ENCODE measurements at places on chromosomes 6 and 20. TPM values are rescaled to one million over a fixed set of nuclear protein-coding genes. Genes with fewer than 3 reads are reported as not detected.

DNA sequence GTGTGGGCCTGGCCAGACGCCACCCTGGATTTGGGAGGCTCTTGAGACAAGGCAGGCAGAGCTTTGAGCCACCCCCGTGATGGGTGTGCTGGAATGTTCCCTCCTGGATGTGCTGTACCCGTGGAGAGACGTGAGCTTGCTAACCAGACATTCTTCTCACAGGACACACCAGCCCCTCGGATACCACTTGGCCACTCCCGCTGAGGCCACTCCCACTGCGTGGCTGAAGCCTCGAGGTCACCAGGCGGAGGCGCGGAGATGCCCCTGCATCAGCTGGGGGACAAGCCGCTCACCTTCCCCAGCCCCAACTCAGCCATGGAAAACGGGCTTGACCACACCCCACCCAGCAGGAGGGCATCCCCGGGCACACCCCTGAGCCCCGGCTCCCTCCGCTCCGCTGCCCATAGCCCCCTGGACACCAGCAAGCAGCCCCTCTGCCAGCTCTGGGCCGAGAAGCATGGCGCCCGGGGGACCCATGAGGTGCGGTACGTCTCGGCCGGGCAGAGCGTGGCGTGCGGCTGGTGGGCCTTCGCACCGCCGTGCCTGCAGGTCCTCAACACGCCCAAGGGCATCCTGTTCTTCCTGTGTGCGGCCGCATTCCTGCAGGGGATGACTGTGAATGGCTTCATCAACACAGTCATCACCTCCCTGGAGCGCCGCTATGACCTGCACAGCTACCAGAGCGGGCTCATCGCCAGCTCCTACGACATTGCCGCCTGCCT is 14.1 kb downstream of the SLCO4A1 start:
- no peaks in the 10 kb centered on the region for H3K27me3 ChIP-seq
- peaks cover 30% of the 10 kb centered on the region for H3K36me3 ChIP-seq
- peaks cover 24% of the 10 kb centered on the region for H3K4me1 ChIP-seq
- H3K27ac ChIP-seq, result no peak overlapping the region

The CST4 gene
- not detected for total RNA-seq

The MDFI gene
- total RNA-seq, result 23.9 TPM

DNA sequence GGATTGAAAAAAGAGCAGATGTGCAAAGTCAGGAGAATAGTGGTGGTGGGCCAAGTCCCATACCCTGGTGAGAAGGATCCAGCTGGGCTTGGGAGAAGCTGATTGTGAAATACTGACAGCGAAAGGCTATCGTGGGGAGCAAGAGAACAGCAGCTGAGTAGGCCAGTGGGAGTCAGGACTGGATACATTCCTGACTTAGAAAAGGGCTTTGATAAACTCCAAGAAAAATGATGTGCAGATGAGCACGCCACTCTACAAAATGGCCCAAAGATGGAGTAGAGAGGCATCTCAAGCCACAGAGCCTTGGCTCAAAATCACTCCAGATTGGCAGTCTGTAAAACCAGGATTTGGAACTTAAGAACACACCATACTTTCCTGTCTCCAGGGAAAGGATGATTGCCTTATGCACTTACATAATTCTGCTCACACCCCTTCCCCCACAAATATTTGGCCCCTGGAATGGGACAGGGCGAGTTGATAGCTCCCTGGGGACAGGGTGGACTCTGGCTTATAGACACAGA is 578.7 kb downstream of the MAFB start:
- H3K4me3 ChIP-seq, result no peak overlapping the region
- H3K27me3 ChIP-seq, result no peaks in the 10 kb centered on the region
- no peak overlapping the region for H3K27ac ChIP-seq
- H3K4me1 ChIP-seq, result no peaks in the 10 kb centered on the region
- DNase-seq, result no peak

The TNFRSF6B gene
- total RNA-seq, result not detected

- peaks cover 10% of the 10 kb centered on the region for H3K4me1 ChIP-seq
- H3K4me3 ChIP-seq, result no peak within 1 kb of the TSS
- H3K36me3 ChIP-seq, result no peaks in the 10 kb centered on the region
- no peaks in the 10 kb centered on the region for H3K27me3 ChIP-seq
Measured at GRCh38 chr6:41053041-41053440, at the start of gene APOBEC2. Gene APOBEC2 (plus strand): TSS chr6:41053202. CDS start chr6:41053348, 146 bp downstream.

- no peak for DNase-seq
- no peaks in the 10 kb centered on the region for H3K36me3 ChIP-seq
- no peak overlapping the region for H3K4me3 ChIP-seq
- peaks cover 20% of the 10 kb centered on the region for H3K4me1 ChIP-seq
- H3K27me3 ChIP-seq, result peaks cover 69% of the 10 kb centered on the region
Measured at GRCh38 chr20:59123678-59124255, 39.9 kb upstream of the ZNF831 start.

DNA sequence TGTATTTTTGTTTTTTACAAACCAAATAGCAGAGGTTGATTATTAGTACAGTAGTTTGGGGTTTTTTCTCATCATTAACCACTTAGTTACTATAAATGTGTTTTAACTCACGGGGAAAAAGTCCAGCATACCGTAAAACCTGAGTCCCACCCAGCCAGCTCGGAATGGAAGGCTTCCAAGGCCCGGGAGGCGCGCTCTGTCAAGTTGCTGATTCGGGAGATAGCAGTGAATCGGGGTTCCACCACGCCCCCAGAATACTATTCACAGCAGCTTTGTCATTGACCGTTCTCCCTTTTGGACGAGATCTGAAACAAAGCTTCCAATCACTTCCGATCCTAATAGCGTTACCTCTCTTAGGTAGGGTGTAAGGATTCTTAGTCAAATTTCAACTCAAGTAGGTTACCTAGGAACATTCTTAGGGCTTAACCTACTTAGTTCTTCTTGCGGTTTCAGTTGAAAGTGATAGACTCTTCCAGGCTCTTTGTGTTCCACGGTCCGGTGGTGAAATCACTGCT is 232.8 kb upstream of the QKI start:
- H3K36me3 ChIP-seq, result peaks cover 5% of the 10 kb centered on the region
- H3K27me3 ChIP-seq, result no peaks in the 10 kb centered on the region
- DNase-seq, result no peak
- no peak overlapping the region for H3K4me3 ChIP-seq
- H3K4me1 ChIP-seq, result peaks cover 23% of the 10 kb centered on the region
- H3K27ac ChIP-seq, result peak overlapping the region; percentile 97

The TOX2 gene
- not detected for total RNA-seq

The BPIFA1 gene
- not detected for total RNA-seq

- peaks cover 35% of the 10 kb centered on the region for H3K4me1 ChIP-seq
- no peak for DNase-seq
- H3K27ac ChIP-seq, result no peak overlapping the region
- H3K4me3 ChIP-seq, result peak overlapping the region; percentile 53
Measured at GRCh38 chr6:46849361-46849690, 56.1 kb downstream of the MEP1A start.

The ADGRB3 gene
- total RNA-seq, result 0.09 TPM

The VSX1 gene
- not detected for total RNA-seq

The SLC13A3 gene
- not detected for total RNA-seq

- H3K4me1 ChIP-seq, result no peaks in the 10 kb centered on the region
- no peak for DNase-seq
- no peaks in the 10 kb centered on the region for H3K36me3 ChIP-seq
- H3K4me3 ChIP-seq, result no peak overlapping the region
Measured at GRCh38 chr20:60787276-60787675, 464.8 kb upstream of the CDH4 start.

The HDGFL1 gene
- total RNA-seq, result not detected

The CFB gene
- total RNA-seq, result 1,205 TPM

The VTA1 gene
- total RNA-seq, result 35.5 TPM

DNA sequence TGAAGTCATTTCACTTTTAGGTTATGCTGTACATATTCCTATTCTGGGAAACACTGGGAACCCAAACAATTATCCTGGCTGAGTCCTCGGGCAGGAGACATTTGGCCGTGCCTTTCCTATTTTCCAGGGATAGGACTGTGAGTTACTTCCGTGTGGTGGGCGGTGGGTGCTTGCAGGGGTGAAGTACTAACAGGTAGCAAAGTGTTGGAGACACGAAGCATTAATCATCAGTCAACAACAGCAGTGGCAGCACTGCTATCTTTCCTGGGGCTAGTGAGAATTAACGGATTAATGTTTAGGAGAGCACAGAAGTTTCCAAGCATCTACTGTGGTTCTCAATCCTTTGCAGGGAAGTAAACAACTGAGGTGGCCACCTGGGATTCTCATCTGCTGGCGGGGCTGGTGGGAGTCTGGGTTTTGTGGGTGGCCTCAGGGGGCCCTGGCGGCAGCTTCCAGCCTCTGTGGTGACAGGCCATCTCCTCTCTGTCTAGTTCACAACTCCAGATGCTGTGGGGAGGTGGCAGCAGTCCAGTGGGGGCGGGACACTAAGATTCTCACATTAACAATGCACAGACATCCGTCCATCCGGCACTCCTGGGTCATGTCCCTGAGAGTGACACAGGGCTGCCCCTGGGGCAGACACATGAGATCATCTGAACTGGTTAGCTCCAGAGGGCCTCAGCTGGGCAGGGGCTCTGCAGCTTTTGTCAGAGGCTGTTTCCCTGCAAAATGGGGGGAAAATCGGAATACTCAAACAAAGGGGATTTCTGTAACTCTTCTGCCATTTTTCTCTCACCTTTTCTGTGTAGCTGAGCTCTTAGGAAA is 90.9 kb downstream of the GJA10 start:
- peak; percentile 13 for DNase-seq
- H3K36me3 ChIP-seq, result no peaks in the 10 kb centered on the region
- no peak overlapping the region for H3K27ac ChIP-seq
- no peak overlapping the region for H3K4me3 ChIP-seq
- peaks cover 32% of the 10 kb centered on the region for H3K4me1 ChIP-seq
- no peaks in the 10 kb centered on the region for H3K27me3 ChIP-seq

The ARMH2 gene
- total RNA-seq, result not detected

The LY6G5C gene
- total RNA-seq, result 5.4 TPM

GRCh38 chr20:23282546-23282945 is 68.0 kb upstream of the NXT1 start:
- no peak overlapping the region for H3K4me3 ChIP-seq
- no peaks in the 10 kb centered on the region for H3K27me3 ChIP-seq
- no peak overlapping the region for H3K27ac ChIP-seq

DNA sequence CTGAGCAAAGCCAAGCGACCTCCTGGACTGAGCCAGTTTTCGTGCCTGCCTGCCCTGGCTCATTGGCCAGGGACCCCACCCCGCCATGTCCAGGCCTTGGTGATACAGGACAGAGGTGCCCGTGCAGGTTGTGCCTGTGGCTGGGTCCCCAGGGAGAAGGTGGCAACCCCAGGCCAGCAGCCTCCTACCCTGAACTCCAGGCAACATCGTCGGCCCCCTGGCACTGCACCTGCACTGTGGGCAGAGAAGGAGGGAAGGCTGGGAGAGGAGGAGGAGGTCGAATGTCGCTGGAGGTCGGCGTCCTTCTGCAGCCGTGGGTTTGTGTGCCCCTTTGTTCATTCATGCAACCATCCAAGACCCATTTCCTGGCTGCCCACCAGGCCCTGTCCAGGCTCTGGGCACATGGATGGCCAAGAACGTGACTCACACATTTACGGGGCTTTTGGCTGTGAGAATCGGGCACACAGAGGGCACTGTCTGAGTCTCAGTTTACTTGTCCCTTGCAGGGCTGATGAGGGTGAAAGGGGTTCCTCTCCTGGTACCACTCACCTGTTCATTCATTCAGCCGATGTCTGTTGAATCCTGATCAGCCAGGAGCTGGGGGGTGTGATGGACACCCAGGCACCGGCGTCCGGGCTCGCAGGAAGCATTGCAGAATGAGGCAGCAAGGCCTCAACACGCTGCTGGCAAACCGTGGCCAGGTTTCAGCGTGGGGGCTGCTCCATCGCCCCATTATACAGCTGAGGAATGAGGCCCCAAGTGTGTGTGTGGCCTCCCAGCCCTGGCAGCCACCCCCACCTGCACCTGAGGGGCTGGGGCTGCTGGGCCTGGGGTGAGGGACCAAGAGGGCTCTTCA is 2.3 kb upstream of the RBBP8NL start:
- no peak overlapping the region for H3K4me3 ChIP-seq
- H3K27me3 ChIP-seq, result peaks cover 37% of the 10 kb centered on the region
- peaks cover 24% of the 10 kb centered on the region for H3K36me3 ChIP-seq
- peaks cover 44% of the 10 kb centered on the region for H3K4me1 ChIP-seq

The BCL2L1 gene
- total RNA-seq, result 321 TPM

- no peaks in the 10 kb centered on the region for H3K4me1 ChIP-seq
- H3K27me3 ChIP-seq, result no peaks in the 10 kb centered on the region
- no peaks in the 10 kb centered on the region for H3K36me3 ChIP-seq
- H3K27ac ChIP-seq, result no peak overlapping the region
- DNase-seq, result no peak
Measured at GRCh38 chr6:112971651-112972050, 624.5 kb downstream of the RFPL4B start.

The TULP4 gene
- 84.3 TPM for total RNA-seq

The NEURL2 gene
- 6.8 TPM for total RNA-seq

DNA sequence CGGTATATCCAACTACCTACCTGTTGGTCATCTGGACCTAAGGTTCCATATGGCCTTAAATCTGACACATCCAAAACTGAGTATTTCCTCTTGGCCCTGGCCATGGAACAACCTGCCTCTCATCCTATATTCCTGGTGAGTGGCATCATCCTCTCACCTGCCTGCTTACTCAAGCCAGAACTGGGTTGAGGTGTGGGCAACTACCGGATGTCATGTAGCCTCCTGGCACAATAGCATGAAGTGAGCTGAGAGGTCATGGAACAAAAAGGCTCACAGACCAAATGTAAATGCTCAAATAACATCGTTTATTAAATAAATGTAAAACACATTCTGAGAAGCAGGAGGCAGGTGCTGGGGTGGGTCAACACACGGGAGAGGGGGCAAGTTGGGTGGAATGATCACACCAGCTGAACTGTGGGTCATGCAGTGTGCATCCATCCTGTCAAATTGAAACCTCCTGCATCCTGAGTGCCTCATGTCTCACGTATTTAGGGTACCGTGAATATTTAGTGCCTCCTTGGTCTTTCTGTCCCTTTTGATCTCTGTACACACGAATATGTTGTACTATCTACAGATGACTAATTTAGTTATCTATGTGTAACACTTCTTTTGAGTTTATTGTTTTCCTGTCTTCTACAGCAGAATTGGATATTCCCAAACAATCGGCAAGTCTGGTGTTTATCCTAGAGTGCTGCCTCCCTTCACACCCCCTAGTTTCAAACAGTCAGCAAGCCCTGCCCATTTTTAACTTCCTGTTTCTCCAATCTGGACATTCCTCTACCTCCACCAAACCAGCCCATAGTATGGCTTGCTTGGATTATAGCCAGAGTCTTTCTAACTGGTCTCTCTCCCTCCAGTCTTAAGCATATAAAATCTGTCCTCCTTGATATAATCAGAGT is 7.9 kb upstream of the POU5F1 start:
- H3K36me3 ChIP-seq, result peaks cover 89% of the 10 kb centered on the region
- peak overlapping the region; percentile 91 for H3K4me3 ChIP-seq
- peak; percentile 57 for DNase-seq
- H3K27me3 ChIP-seq, result no peaks in the 10 kb centered on the region
- peak overlapping the region; percentile 58 for H3K27ac ChIP-seq
- H3K4me1 ChIP-seq, result peaks cover 56% of the 10 kb centered on the region
